ENCODE measurements at places on chromosomes 1 and 21. TPM values are rescaled to one million over a fixed set of nuclear protein-coding genes. Genes with fewer than 3 reads are reported as not detected.

- DNase-seq, result no peak
Measured at GRCh38 chr1:60636946-60637345, 445.4 kb upstream of the NFIA start.

DNA sequence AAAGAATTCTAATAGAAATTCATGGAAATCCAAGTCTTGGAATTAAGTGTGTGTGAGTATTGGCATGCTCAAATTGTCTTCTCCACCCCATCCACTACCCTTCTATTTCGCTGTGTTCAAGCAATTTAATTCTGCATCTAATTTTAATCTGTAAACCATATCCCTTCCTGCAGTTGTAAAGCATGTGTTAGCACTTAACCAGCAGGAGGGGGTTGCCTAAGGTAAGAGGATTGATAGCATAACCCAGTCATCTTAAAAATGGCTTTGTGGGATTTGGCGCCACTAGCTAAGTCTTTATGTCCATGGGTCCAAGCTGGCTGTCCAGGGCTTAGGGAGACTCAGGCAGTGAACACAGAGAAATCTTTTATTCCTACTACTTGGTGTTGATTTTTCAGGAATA lies 210.3 kb downstream of the PTPRC start:
- DNase-seq, result peak; percentile 30

DNA sequence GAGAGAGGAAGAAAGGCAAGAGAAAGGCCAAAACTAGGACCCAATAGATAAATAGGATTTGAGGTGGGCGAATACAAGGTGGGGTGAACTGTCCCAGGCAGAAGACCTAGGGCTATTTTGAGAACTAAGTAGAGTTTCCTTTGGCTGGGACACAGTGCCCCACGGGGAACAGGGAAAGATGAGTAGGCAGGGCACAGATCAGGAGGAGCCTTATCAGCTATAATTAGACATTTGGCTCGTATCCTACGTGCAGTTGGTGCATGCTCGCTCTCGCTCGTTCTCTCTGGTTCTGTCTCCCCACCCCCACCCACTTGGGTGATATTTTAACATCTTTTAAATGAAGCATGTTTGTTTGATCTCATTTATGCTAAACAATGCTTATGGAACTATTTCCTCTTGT lies 235.0 kb upstream of the JUN start:
- peak; percentile 31 for DNase-seq

PSEN2 gene
- polyA plus RNA-seq, result 126 TPM

DNA sequence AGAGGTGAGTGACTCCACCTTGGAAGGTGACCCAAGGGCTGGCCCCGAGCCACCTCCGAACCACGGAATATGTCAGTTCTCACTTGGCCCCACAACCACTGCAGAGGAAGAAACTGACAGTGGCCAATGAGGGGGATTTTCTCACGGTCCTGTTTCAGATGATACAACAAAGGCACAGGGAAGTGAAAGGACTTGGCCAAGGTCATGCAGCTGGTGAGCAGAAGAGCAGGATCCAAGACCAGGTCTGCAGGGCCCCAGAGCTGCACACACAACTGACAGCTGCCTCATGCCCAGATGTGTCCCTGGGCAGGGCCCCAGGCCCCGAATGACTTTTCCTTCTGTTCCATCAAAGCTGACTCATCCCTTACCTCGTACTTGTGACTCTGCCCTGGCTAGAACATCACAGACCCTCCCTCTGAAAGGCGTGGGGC lies 25.8 kb upstream of the EVA1B start:
- DNase-seq, result no peak

DNA sequence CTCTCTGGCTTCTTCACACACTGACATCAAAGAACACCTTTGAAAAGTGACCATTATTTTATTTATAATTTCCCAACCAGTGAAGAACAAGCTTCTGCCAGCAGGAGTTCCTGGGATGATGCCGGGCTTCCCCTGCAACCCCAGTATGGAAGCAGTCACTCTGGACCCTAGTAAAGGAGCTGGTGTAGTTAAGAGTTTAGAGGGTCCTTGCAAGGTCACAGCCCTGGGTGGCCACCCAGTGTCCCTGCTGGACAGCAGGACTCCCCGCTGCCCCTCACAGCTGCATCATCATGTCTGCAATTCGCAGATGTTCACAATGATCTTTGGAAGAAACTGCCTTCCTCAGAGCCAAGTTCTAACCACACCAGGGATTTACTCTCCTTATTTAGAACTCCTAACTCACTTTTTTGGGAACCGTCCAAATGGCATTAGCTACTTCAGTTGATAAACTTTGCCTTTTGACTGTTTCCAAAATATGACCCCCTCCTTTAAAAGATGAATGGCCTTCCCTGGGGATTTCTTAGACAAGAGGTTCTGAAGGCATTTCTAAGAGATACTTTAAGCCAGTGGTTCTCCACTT lies 90.6 kb downstream of the HIVEP3 start:
- DNase-seq, result peak; percentile 51

HLCS gene
- polyA plus RNA-seq, result 11.9 TPM

- DNase-seq, result no peak
Measured at GRCh38 chr1:178294654-178295053, 200.8 kb downstream of the RASAL2 start.

SORT1 gene
- 45.5 TPM for polyA plus RNA-seq

DNA sequence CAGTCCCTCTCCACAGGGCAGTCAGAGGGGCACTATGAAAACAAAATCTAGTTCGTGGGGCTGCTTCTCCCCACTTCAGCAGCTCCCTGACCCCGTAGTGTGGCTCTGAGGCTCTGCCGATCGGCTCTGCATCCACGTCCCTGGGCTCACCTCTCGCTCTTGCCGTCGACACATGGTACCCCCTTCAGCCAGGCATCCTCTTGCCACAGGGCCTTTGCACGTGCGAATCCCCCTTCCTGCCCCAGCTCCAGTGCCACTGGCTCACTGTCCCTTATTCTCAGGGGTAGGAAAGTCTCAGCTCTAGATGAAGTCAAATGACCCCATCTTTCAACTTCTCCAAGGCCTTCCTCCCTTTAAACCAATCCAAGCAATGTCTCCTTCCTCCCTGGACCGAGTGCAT lies 72.7 kb downstream of the KLHDC7A start:
- DNase-seq, result no peak

GRCh38 chr1:230047114-230047865 lies 19.7 kb upstream of the GALNT2 start:
- DNase-seq, result no peak

- no peak for DNase-seq
Measured at GRCh38 chr1:66671455-66671854, 80.8 kb upstream of the DYNLT5 start.

DNA sequence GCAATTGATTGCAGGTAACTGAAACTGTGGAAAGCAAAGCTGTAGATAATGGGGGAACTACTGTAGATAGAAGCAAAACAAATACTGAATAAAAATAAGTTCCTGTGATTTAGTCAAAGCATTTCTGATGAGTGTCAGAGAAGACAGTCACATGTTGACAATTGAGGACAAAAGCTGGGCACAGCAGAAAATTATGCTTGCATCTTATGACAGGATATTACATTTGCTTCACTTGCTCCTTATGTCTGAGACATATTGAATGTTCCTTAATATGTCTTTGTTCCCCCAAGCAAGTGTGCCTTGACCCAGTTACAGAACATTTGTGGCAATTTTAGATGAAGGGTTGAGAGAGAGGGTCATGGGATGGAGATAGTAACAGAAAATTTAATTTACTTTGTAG lies 526.0 kb upstream of the B3GALT2 start:
- DNase-seq, result no peak

DNA sequence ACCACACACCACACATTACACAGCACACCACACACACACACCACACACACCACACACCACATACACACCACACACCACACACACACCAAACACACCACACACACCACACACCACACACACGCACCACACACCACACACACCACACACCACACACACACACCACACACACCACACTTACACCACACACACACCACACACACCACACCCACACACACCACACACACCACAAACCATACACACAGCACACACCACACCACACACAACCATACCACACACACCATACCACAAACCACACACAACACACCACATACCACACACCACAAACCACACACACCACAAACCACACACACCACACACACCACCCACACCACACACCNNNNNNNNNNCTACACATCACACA lies 40.9 kb upstream of the SIK1 start:
- DNase-seq, result no peak

DNA sequence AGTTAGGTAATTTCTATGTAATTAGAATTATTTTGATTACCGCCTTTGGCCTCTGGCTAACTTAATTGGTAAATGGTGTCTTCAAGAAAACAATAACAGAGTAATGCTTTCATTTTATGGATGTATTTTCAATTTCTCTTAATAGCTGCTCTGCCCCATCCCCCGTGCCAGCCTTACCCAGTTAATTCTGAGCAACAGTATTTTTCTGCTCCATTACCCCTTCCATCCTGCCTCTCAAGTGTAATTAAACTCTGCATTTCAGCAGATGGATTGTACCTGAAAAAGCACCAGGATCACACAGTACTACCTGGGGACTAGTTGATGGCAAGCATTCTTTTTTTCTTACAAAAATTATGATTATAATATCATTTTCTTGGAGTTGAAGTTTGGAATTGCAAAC lies 104.2 kb downstream of the KIAA0319L start:
- DNase-seq, result no peak

DNA sequence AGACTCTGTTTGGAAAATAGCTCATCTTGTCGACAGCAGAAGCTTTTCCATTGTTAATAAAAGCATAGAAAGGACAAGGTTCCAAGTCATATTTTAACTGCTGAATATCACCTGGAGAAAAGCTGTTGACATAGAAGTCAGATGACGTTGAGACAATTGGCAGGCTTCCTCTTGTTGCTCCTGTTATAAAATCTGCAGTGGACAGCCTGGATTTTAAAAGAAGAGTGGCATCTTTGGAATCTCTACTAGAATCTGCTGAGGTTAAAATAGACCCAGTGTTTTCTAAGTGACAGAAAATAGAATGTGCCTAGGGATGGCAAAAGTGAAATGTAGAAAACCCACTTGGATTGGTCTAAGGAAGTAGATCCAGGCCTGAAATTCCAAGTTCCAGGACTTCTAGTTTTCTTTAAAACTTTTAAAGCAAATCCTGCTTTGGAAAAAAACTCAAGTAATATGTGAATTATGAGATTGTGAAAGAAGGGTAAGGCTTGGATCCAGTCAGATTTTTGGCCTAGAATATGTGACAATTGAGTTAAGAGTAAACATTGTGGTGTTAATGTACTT lies 53.6 kb upstream of the NEXN start:
- DNase-seq, result peak; percentile 82

GRCh38 chr1:83897516-83897915 lies 101.4 kb downstream of the TTLL7 start:
- no peak for DNase-seq

DNA sequence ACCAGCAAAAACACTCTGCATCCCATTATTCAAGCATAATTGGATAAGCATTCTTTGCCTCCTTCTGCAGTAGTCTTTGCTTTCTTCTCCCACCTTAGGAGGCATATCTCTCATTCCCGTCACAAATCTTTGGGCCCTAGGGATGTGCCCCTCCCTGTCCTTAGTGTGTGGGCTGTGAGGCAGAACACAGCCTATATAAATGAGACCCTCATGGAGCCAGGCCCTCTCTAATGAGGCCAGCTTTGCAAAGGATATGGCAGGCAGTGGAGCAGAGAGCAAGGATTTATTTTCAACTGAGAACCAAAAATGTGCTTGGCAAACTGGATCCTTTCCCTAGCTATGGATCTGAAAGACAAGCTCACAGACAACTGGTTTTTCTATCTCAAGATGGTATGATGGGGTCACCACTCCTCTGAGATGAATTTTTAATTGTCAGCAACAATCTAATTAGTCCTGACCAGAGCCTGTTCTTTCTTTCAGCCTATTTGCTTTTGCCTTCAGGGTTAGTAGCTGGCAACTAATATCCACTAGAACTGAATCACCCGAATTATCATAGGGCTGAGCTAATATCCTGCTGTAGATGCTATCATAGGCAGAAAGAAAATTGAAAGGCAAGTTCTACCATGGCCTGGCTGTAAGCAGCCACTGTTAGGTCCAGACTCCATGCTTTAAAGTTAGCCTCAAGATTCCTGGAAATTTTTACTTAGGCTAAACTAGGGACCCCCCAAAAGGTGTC lies 134.2 kb downstream of the SYT2 start:
- DNase-seq, result no peak

CYP4X1 gene
- polyA plus RNA-seq, result 3.6 TPM

C1orf185 gene
- not detected for polyA plus RNA-seq

DCDC2B gene
- 0.31 TPM for polyA plus RNA-seq

- no peak for DNase-seq
Measured at GRCh38 chr1:67100833-67101232, 33.9 kb downstream of the C1orf141 start.

SPRR2A gene
- not detected for polyA plus RNA-seq

NES gene
- polyA plus RNA-seq, result 851 TPM

- no peak for DNase-seq
Measured at GRCh38 chr1:84719543-84720217, 29.4 kb upstream of the SSX2IP start.

MMEL1 gene
- polyA plus RNA-seq, result 0.54 TPM

DYNLT4 gene
- polyA plus RNA-seq, result not detected

DNA sequence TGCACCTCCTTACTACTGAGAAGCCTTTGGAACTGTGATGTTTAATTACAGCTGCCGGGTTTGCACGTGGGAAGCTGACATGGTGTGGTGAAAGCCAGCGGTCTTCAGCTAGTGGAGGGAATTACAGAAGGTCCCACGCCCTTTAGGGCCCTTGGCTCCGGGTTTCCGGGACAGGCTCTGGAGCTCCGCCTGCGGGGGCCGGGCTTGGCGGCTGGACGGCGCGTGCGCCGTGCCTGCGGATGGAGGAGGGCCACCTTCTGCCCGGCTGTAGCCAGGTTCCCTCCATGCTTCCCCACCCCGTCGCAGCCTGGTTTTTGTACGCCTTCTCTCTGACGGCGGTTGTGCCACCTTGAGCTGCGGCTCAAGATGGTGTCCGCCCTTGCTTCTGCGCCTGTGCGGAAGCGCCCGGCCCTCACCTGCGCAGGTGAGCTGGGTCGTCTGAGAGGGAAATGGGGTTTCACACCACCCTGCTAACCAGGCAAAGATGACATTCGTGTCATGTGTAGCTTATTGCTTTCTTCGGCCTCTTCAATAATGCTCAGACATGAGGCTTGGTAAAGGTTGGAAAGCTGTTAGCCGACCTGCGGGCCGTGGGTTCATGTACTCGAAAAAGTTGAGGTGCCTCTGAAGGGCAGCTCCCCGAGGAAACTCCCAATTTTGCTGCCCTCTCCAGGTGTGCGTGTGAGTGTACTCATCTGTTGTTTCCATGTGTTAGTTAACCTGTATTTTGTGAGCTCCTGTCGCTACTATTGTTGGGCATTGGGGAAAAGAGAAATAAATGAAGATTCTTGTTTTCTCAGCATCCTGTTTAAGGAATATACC lies 36.6 kb upstream of the OPRD1 start:
- DNase-seq, result peak; percentile 88

- no peak for DNase-seq
Measured at GRCh38 chr1:20142001-20142710, 3.0 kb downstream of the PLA2G2F start.

DNA sequence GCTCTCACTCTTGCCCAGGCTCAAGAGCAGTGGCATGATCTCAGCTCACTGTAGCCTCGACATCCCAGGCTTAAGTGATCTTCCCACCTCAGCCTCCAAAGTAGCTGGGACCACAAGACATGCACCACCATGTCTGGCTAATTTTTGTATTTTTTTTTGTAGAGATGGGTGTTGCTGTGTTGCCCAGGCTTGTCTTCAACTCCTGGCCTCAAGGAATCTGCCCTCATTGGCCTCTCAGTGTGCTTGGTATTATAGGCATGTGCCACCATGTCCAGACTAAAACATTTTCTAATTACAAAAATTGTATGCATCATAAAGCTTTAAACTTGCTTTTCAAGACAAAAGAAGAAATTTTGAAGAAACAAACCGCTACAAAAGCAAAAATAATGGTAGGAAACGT lies 20.1 kb downstream of the CBR1 start:
- no peak for DNase-seq

- no peak for DNase-seq
Measured at GRCh38 chr1:104019675-104020049, 270.0 kb downstream of the AMY1C start.

Measured in muscle of back (tissue), 13 donors.